ENCODE measurements at places on chromosomes 5 and 9. TPM values are rescaled to one million over a fixed set of nuclear protein-coding genes. Genes with fewer than 3 reads are reported as not detected.

- H3K27me3 ChIP-seq: peaks cover 12% of the 10 kb centered on the region
- H3K36me3 ChIP-seq: no peaks in the 10 kb centered on the region
- no peaks in the 10 kb centered on the region for H3K4me1 ChIP-seq
- no peak overlapping the region for H3K27ac ChIP-seq
- DNase-seq: no peak
Measured at GRCh38 chr5:79025054-79025472, 40.0 kb upstream of the ARSB start.

NKD2 gene
- polyA plus RNA-seq: not detected

EXD3 gene
- 7.1 TPM for polyA plus RNA-seq

HAVCR1 gene
- 0.91 TPM for polyA plus RNA-seq

BAAT gene
- polyA plus RNA-seq: 0.08 TPM

Measured in CD4-positive, alpha-beta memory T cell (primary cell).